ENCODE measurements at places on chromosomes 2 and 18.

GRCh38 chr2:205957452-205958154 is 128.4 kb downstream of the INO80D start:
- no peak for DNase-seq

DNA sequence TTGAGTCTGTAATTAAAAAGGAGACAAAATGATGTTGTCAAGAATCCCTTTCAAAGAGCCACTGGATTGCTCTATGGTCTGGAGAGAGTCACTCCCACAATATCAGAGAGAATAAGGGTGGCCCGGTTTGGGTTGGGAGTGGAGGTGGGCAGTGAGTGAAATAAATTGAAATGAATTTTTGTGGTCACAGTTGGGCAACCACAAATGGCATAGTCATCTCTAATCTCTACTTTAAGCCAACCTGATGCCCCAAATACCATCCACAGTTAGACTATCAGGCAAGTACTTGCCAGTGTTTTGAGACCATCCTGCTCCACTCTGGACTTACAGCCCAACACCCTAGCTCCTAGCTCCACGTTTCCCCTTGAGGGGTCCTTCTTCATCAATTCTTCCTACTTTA is 559.7 kb downstream of the BCL11A start:
- no peak for DNase-seq

GRCh38 chr18:77086034-77086433 is 46.5 kb downstream of the MBP start:
- DNase-seq, result no peak

GRCh38 chr18:23284629-23285028 is 149.3 kb downstream of the CABLES1 start:
- DNase-seq, result no peak

- DNase-seq, result no peak
Observed at GRCh38 chr2:61326423-61326822, 144.5 kb downstream of the USP34 start.

DNA sequence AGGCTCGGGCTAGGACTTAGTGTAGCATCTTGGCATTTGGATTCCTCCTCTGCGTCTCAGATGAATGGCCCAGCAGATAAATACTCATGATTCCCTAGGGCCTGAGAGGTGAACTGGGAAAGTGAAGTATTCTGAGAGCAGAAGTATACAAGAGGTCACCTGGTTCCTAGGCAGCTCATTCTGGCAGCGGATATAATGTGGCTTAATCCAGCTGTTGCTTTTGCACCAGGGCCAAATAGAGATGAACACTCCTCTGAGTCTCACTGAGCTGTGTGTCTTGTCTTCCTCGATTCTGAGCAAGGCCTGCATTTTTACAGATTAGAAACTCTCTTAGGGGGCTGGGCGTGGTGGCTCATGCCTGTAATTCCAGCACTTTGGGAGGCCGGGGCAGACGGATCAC is 196.1 kb downstream of the SLC4A3 start:
- DNase-seq, result no peak

DNA sequence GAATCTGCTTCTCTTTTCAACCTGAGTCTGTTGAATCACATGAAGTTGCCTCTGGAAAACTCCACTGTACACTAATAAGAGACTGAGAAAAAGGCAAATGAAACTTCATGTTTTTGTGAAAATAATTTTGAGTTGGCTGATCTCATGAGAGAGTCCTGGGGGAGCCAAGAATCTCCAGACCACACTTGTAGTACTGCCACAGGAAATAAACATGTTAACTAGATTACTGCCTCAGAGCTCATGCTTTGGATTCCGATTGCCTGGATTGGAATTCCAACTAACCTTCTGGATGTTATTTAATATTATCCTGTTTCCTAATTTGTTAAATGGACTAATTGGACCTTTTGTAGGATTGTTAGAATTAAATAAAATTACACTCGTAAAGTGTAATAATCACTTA is 25.2 kb downstream of the NUP35 start:
- no peak for DNase-seq

DNA sequence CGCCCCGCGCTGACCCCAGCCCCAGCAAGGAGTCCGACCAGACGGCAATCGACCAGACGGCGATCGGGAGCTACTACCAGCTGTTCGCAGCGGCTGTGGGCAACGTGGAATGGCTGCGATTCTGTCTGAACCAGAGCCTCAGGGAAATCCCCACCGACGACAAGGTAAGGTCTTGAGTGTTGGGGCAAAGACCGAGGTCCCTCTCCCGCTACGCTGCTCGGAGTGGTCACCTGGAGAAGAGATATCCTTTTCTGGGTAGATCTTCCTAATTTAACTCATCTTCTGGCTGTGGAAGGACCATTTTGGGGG is 704 bp downstream of the ANKRD53 start:
- DNase-seq, result no peak

DNA sequence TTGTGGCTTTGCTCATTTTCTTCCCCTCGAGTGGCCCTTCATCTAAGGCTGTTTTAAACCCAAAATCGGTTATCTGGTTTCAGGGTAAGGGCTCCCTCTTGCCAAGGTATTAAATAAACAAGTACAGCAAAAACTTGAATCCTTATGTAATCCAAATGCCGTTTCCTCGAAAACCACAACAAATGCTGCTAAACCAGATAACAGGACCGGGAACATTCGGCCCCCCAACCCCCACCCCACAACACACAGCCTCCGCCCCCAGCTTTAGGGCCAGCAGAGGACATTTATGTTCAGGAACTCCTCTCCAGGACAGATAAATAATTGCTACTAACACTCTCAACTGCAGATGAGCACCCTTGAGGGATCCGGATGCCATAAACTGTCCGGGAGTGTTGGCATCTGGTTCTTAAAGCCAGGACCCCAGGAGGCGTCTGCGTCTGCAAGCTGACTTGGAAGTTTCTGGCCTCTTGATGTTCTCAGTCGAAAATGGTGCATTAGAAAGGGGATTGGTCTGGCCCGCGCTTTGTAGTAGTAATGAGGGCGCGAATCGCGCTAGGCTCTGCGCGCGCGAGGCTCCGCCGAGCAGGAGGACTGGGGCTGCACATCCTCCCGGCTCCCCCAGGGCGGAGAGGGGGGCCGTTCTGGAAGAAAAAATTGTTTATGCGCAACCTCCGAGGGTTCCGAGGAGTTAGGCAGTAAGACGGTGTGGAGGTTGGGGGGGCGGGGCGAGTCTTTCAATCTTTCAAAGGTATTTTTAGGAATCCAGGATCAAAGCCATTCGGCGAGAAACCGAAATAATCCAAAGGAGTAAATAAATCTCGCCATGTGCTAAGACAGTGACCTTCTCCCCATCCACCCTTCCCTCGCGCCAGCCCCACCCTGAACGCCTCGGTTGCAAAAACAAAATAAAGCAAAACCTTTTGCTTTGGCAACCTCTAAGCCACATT is 3.9 kb upstream of the ID2 start:
- DNase-seq, result no peak

DNA sequence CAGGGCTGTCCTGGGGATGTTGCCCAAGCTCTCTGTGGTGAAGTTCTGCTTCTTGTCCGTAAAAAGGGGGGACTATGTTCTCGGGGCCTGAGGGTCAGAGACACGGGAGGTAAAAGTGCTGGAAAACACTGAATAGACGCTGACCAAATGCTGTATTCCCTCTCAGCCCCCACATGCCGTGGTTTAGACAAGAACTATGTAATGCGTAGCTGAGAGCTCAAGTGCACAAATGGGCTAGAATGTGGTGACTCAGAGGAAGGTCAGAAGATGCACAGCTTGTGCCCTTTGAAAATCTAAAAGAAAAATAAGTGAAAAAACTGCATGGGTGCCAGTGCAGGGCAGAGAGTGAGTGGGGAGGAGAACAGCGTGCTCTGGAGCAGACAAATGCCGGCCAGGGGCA is 80.3 kb upstream of the MAP4K4 start:
- DNase-seq, result no peak

GRCh38 chr2:54422072-54422581 is 34.0 kb upstream of the SPTBN1 start:
- DNase-seq, result peak; percentile 61

All from CD4-positive, alpha-beta T cell treated with Interferon gamma for 1 hour (primary cell).